ENCODE measurements at places on chromosomes 6 and 20. TPM values are rescaled to one million over a fixed set of nuclear protein-coding genes. Genes with fewer than 3 reads are reported as not detected.

The LY86 gene
- 1.1 TPM for total RNA-seq

The PACSIN1 gene
- total RNA-seq: 10.8 TPM

The FAM217A gene
- total RNA-seq: not detected

The CST5 gene
- total RNA-seq: not detected

DNA sequence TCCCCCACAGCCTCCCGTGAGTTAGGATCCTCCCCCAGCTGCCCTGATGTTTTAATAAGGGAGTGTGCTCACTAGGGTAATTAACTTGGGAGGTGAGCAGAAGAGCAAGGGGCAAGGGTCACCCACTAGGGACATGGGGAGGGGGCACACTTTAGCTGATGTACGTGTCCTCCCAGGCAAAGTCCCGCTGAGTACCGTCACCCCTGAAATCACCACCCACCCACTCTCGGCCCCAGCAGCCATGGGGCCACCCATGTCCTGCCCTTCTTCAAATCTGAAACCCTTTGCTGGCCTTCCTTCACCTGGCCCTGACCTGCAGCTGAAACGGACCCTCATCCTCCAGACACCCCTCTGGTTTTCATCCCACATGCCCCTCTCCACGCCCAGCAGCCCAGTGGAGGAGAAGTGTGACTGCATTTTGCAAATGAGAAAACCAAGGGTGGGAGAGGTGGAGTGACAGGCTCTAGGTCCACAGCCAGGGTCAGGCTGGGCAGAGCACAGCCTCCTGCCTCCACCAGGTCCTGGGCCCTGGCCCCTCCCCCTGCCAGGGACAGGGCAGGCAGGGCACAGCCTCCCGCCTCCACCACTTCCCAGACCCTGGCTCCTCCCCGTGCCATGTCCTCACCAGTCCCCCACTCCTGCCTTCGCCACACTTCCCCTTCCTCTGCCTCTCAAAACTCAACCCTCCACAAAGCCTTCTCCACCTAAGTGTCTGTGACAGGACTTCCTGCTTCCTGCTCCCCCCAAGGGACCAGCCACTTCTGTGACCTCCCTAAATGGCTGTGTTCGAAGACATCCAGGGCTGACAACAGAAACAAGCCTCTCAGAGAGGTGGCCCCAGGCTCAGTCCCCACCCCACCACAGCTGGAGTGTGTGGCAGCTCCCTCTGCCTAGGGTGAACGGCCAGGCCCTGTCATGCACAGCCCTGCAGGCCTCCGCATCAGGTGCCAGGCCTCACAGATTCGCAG, 15.1 kb downstream of the ACSS1 start:
- DNase-seq: peak; percentile 85

DNA sequence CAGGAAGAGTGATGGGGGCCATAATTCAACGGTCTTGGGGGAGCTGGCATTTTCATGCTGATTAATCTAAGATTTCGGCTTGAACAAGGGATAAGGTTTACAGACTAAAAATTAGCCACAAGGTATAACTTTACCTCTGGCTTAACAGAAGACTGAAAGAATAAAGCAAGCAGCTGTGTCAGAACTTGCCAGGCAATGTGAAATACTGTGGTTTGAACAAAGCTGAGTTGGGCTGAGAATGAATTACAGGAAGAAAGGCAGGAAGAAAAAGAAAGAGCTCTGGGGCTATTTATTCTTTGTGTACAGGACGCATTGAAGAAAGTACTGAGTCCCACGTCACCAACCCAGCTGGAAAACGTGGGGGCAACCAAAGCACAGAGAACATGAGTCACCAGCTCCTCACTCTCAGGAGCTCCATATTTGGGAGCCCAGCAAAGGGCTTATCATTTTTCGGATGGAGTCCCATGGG, 121.5 kb upstream of the NEDD9 start:
- no peak for DNase-seq

GRCh38 chr6:165206798-165207197, 102.6 kb downstream of the C6orf118 start:
- no peak for DNase-seq

DNA sequence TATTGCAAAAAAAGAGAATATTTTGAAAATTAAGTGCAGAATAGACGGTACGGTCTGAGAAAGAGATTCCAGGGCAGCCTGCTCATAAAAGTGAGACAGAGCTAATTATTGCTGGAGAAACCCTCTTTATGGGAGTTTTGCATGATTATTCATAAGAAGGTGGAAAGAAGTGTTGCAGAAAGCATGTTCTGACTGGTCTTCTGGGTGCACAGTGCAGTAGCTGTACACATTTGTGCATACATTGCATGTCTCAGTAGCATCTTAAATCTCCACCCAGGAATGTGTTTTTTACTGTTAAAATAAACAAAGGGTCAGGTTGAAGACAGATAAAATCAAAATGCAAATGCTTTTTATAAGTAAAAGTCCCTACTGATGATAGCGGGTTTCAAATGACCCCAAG, 1813.6 kb upstream of the DEFB115 start:
- DNase-seq: no peak

All from Right ventricle myocardium inferior (tissue), 1 donor.